ENCODE measurements at places on chromosomes 1 and 21.

GRCh38 chr1:57124768-57125446 is 159.1 kb upstream of the C8B start:
- no peak for DNase-seq

DNA sequence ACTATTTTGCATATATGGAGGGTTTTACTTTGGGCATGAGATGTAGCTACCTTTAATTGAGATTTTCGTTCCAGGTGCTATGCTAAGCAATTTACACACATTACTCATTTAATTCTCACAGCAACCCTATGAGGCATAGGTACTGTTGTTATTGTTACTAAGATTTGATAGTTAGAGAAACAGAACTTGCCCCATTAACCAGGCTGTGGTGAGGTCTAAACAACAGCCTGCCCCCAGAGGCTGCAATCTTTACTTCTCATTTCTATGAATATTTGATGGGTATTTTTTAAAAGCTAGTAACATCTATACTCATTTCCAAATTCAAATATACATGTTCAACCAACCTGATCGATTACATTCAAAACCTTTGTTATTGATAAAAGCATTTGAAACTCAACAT is 155.6 kb downstream of the GALNT2 start:
- no peak for DNase-seq

DNA sequence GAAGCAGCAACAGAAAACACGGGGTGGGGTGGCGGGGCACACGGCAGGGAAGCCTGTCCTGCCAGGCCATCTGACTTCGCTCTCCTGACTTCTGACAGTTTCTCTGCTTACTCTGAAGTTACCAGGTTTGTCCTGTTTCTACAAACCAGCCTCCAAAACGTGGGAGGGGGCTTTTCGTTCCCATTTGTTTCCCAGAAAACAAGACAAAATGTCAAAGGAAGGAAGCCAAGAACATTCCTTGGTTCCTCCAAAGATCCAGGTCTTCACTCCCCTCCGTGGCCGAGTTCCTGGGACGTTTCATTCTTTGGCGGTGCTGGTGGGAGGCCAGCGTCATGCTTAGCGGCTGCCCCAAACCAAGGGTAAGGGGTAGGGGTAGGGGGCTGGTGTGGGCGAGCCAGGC is 49.6 kb downstream of the MEGF6 start:
- DNase-seq = no peak

DNA sequence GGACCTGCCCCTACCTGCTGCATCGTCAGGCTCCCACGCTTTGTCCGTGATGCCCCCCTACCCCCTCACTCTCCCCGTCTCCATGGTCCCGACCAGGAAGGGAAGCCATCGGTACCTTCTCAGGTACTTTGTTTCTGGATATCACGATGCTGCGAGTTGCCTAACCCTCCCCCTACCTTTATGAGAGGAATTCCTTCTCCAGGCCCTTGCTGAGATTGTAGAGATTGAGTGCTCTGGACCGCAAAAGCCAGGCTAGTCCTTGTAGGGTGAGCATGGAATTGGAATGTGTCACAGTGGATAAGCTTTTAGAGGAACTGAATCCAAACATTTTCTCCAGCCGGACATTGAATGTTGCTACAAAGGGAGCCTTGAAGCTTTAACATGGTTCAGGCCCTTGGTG is 8.9 kb downstream of the SPATA46 start:
- no peak for DNase-seq

- no peak for DNase-seq
Observed at GRCh38 chr1:21350202-21350885, 60.1 kb upstream of the ECE1 start.

- no peak for DNase-seq
Observed at GRCh38 chr1:145927916-145928643, 796 bp upstream of the RBM8A start.
